AG08396 (cell line): ENCODE measurements at places on chromosomes 1 and 21.

- DNase-seq, result no peak
Measured at GRCh38 chr1:54315099-54315498, 91.1 kb downstream of the SSBP3 start.

GRCh38 chr1:201509601-201510374, 2.9 kb upstream of the CSRP1 start:
- no peak for DNase-seq

- no peak for DNase-seq
Measured at GRCh38 chr1:2045468-2046173, 4.6 kb upstream of the PRKCZ start.

DNA sequence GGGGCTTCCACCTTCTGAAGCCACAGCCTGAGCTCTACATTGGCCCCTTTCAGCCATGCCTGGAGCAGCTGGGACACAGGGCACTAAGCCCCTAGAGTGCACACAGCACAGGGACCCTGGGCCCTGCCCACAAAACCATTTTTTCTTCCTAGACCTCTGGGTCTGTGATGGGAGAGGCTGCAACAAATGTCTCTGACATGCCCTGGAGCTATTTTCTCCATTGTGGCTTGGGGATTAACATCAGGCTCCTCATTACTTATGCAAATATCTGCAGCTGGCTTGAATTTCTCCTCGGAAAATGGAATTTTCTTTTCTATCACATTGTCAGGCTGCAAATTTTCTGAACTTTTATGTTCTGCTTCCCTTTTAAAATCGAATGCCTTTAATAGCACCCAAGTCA, 795.7 kb downstream of the LTN1 start:
- no peak for DNase-seq

GRCh38 chr1:182275271-182275670, 116.3 kb downstream of the GLUL start:
- no peak for DNase-seq

DNA sequence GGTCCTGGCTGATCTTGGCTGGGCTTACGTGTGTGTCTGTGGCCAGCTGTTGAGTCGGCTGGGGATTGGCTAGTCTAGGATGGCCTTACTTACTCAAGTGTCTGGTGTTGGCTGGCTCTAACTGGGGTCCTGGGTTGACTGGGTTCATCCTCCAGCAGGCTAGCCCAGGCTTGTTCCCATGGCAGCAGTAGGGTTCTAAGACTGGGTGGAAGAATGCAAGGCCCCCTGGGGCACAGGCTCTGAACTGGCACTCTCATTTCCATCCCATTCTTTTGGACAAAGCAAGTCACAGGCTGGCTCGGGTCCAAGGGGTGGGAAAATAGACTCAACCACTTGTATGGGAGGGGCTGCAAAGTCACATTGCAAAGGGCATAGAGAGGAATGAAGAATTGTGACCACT, 7.9 kb upstream of the OPRD1 start:
- DNase-seq, result no peak

- no peak for DNase-seq
Measured at GRCh38 chr21:29958551-29958950, 18.8 kb upstream of the GRIK1 start.

DNA sequence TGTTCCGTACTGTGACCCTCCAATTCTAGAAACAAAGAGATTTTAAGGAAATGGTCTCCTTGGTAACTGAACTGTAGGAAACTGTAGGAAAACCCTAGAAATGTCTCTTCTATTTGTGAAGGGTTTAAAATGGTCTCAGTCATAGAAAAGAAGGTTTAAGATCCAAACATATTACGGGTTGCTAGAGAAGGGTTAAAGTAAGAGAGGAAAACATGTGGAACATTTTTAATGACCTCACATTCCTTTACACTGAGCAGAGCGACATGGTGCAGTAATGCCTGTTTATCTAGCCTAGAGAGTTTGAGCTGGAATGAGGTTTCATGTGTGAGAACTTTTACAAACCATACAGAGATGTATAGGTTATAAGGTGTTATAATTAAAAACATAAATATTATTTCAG, 36.9 kb upstream of the C1orf105 start:
- DNase-seq, result peak; percentile 39

DNA sequence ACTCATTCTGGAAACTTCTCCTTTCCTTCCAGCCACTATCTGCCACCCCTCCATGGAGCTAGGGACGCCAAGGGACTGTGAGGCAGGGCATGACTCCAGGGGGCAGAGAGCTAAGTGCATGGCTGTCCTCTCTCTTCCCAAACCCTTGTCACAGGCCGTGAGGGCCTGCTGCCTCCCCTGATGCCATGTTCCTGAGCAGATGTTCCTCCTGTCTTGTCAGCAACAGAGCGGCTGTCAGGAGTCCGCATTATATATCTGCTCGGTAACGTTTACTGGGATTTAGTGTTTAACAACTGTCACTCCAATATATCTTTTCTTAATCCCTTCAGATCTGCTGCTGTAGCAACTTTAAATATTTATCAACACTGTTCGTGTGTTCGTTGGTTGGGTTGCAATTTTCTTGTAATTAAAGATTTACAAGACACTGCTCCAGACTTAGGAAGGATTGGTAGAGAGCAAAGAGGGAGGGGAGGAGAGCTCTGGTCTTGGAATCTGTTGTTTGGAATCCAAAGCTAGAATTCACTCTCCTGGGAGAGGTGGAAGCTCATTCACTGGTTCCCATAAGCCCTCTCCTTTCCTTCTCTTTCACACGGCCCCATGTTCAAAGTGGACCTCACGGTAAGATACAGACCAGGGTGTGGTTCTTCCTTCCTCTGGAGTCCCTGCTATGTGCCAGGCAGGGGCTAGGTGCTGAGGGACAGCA, 76.2 kb downstream of the MDM4 start:
- no peak for DNase-seq

- DNase-seq, result no peak
Measured at GRCh38 chr1:156461781-156462647, 38.6 kb downstream of the MEF2D start.
